CD4-positive, alpha-beta T cell treated with Interleukin-6 at 100 ng/mL for 8 hours (primary cell): ENCODE measurements at places on chromosomes 16 and 17.

DNA sequence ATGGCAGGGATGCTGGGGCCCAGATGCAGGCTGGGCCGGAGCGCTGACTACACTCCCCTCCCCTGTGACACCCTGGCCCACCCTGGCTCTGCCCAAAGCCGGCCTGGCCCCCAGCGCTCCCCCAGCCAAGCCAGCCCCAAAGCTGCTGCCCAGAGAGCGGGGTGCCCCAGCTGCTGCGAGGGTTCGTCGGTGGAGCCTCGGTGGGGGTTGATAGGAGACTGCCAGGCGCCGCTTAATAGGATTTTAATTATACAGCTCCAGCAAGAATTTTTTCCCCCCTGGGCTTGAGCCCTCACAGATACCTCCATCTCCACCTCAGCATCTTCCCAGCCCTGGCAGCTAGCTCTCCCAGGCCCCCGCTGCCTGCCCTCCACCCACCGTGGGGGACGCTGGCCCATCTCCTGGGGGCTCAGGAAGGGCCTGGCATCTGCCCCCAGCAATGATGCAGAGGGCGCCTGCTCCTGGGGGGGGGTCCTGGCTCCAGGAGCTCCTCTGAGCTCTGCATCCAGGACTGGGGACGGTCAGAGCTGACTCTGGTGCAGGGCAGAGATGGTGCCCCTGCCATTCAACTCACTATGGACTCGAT is 36.8 kb upstream of the DLX4 start:
- DNase-seq: no peak

DNA sequence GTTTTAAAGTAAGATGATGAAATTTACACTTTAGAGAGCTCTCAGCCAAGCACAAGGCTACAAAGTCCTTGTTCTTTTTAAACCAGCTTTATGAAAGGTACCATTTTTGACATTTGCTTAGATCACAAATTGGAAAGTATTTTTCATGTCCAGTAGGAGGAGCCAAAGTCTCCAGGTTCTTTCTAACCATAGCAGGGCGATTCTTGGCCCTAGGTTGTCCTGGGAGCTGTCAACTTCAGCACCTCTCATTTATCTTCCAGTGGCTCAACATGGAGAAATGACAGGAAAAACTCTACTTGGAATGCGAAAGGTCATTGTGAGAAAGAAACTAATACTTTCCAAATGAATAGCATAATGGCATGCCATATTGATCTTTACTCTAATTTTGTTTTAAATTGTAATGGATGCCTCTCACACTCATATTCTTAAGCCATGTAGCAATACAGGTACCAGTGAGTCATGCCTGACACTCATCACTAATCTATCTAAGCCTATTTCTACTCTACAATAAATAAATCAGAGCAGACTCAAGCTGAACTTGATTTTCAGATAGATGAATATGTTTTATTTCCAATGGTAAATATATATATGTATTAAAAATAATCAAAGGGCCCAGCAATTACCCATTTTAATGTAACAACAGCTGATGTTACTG is 919.1 kb upstream of the EEF2KMT start:
- no peak for DNase-seq

- DNase-seq: no peak
Observed at GRCh38 chr16:52921104-52921503, 131.6 kb downstream of the CHD9NB start.

- DNase-seq: no peak
Observed at GRCh38 chr16:84199861-84200260, 8.9 kb downstream of the ADAD2 start.

DNA sequence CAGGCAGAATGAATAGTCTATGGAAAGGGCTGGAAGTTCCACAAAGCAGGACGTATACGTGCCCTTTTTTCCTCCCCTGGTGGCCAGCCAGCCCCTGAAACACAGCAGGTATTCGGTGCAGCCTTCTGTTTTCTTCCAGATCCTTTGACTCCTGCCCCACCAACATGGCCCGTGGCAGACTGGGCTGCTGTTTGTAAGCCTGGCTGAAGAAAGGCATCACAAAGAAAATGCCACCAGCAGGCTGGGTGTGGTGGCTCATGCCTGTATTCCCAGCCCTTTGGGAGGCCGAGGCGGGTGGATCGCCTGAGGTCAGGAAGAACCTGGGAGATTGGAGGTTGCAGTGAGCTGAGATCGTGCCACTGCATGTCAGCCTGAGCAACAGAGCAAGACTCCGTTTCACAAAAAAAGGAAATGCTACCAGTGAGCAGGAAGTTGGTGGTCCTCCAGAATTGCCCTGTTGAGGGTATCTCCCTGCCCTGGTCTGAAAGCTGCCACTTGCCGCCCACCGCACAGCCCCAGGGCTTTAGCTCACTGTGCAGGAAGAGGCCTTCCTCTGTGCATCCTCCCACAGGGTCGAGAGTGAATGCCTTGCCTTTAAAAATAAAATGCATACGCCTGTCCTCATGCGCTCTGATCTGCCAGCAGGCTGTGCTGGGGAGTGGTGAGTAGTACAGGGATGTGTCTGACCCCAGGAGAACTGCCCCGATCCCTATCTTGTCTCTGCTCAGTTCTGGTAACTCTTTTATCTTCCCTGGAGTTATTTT is 587.7 kb downstream of the MAF start:
- DNase-seq: no peak

GRCh38 chr16:22736791-22737190 is 77.2 kb upstream of the HS3ST2 start:
- no peak for DNase-seq

DNA sequence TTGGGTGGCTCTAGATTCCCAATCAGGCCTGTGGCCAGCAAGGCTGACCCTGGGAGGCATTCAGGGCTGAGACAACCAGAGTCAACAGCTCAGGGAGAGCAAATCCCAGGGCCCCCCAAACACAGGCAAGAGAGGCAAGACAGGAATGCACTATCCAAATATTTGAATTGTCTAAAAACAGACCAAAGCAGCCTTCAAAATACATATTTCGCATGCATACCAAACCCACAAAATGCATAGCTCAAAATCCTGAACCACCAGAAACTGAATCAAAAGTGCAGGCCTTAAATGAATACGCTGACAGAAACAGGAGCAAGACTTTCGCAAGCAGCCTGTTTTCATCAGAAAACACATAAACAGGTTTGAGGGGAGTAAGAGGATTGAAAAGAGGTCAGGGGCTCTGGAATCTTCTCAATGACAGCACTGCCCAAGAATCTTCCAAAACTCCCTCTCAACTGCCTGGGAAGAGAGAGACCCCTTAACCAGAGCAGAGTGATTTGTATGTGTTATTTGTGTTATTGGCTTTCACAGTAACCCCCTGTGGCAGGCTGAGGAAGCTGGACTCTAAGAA is 213.6 kb upstream of the CDH5 start:
- no peak for DNase-seq

DNA sequence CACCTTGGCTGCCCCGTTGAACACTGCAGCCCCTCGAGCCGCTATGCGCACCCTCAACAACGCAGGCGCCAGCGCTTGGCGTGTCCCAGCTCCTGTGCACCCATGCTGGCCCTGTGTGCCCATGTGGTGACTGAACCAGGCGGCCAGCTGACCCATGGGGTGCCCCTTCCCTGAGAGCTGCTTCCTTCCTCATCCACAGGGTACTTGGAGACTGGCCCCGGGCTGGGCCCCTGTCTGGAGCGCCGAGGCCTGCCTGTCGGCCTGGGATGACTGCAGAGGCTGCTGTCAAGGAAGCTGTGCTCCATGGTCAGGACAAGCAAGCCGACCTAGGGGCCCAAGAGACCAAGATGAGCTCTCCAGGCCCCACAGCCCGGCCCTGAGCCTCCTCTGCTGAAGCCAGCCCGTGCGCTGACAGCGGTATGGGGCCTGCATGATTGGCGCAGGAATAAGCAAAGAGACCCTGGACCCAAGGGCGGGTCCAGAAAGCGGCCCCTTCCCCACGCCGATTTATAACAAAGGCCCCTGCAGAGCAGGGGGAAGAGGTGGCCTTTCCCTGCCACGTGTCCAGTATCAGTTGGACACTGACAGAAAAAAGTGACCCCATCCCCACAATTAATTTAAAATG is 21.6 kb upstream of the BAHCC1 start:
- no peak for DNase-seq

DNA sequence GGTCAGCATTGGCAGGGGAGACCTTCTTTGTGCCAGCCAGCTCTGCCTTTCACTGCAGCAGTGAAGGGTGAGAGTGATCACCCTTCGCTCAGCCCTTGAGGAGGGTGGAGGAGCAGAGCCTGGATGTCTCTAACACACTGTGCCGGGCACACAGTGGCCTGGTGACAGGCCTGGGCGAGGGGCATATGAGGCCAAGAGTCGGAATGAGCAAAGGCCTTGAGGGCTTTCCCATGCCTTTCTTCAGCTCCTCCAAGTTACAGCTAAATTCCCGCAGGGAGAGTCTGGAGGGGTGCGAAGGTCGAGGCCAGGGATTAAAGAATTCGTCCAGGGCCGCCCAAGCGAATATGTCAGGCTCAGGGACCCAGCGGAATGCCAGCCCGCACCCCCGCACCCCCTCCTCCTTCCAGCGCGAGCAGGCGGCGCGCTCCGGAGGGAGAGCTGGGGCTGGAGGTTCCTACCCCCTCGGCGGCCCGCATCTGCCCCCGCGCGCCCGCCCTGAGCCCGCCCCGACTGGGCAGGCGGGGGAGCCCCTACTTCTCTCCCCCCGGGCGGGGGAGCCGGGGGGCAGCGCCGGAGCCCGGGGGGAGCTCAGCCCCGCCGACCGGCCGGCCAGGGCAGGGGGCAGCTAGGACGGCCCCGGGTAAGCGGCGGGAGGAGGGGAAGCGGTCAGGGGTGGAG is at the start of gene RASL10B:
Gene RASL10B, plus strand, starts transcription at position 401 of the 678 bp plus-strand sequence. CDS start 3,546 bp downstream, outside the sequence.
- DNase-seq: peak; percentile 35

DNA sequence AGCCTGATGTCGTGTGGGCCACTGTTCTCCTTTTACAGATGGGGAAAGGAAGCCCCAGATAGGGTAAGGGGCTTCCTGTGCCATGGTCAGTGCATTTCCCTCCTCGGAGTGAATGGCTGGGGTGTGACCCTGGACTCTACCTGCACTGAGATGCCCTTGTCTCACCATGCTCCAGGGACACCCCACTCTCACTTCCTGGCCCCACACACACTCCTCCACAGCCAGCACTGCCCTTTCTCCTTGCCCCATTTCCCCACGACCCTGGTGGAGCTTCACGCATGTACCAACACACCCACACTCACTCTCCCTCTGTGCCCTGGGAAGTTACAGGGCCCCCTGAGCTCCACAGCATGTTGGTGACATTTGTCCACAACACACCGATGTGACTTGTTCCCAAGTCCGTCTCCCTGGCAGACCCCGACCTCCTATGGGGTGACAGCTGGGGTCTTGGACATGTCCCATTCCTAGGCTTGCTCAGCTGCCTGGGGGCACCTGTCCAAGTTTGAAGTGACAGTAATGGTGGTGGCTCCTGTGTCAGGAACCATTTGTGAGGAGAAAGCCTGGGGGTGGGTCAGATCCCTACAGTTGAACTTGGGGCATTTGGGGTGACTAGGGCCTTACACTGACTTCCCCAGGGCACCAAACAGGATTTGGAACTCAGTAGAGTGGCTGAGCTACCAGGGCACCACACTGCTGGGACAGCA is 47.4 kb downstream of the PECAM1 start:
- DNase-seq: no peak

- DNase-seq: no peak
Observed at GRCh38 chr16:56874800-56875199, 9.8 kb downstream of the SLC12A3 start.

DNA sequence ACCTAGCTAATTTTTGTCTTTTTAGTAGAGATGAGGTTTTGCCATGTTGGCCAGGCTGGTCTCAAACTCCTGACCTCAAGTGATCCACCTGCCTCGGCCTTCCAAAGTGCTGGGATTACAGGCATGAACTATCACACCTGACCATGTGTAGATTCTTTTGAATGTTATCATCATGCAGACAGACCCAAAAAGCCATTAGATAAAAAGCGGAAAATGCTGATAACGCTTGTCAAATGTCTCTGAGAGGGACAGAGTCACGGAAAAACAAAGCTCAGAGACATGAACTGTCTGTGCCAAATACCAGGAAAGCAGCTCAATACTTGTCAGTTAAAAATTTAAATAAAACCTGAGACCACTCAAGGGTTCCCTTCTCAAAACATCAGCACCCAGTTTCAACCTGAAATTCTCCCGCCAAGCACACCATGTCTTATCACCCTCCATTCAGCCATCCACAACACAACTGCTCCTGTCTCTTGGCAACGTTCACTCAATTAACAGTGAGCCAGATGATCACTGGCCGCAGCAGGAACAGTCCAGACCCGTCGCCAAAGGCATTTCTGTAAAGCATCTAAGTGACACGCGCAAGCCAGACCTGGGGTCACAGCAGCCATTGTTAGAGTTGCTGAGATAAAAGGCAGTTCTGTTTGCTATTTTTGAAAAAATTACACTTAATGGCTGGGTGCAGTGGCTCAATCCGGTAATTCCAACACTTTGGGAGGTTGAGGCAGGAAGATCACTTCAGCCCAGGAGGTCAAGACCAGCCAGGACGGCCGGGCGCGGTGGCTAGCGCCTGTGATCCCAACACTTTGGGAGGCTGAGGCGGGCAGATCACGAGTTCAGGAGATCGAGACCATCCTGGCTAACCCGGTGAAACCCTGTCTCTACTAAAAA is 29.7 kb downstream of the FANCA start:
- DNase-seq: no peak

DNA sequence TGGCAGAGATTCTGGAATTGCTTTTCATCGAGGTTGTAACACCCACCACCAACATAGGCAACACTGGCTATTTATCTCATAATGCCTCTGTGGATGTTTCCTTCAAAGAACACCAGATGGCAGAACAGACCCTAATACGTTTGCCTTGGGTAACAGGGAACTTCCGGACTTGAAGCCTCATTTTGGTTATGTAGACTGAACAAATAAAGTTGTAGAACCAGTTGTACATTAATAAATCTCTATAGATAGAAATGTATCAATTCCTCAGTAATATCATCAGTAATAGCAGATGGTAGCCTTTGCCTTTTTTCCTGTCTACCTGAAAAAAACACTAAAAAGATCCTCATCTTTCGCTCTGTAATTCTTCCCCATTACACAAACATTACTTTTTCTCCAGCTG is 25.9 kb upstream of the APOH start:
- peak; percentile 75 for DNase-seq

- no peak for DNase-seq
Observed at GRCh38 chr16:72800524-72801161, 247.3 kb downstream of the ZFHX3 start.

DNA sequence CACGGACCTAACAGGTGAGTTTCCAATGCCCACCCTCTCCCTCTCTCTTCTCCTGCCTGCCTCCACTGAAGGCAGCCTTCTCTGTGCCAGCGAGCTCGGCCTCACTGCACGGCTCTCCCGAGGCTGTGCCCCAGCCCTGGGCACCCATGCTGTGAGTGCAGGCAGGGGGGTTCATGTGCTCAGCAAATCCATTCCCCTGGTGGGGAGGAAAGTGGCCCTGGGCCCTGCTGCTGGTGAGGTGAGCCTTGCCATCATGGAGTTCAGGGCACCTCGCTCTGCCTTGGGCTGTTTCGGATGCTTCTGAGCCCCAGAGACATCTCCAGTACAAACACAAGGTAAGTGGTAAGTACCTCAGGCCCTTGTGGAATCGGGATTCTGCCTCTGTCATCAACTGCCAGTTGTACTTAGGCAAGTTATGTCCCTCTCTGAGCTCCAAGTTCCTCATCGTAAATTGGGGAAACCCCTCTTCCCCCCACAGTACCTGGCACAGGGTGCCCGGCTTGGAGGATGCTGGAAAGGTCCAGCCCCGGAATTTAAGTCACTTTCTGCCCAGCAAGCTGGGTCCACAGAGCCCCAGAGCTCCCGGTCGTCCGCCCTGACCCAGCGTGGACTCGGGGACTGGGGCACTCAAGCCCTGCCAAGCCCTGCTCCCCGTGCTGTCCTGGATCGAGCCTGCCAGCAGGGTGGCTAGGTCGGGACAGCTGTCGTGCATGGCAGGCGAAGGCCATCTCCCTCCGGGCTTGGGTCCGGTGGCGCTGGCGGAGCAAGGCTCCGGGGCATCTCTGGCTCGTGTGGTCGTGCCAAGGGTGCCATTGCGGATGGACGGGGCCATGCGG is 684 bp upstream of the NUDT16L1 start:
- no peak for DNase-seq
